ENCODE measurements at places on chromosomes 1 and 21.

DNA sequence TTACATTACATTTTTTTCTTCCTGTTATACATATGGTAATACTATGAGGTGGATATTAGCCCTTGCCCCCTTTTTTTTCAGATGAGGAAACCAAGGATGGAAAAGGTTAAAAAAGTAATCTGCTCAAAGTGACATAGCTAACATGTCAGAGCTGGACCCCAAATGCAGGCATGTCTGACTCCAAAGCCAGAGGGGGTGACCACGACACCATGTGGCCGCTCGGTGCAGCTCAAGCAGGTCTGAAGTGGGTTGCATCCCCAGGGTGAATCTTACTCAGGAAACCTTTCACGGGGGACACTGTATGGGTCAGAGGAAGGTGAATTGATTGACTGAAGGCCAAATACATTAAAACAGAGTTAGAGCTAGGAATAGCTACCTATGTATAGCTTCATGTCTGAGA lies 34.8 kb downstream of the CD34 start:
- no peak for DNase-seq

DNA sequence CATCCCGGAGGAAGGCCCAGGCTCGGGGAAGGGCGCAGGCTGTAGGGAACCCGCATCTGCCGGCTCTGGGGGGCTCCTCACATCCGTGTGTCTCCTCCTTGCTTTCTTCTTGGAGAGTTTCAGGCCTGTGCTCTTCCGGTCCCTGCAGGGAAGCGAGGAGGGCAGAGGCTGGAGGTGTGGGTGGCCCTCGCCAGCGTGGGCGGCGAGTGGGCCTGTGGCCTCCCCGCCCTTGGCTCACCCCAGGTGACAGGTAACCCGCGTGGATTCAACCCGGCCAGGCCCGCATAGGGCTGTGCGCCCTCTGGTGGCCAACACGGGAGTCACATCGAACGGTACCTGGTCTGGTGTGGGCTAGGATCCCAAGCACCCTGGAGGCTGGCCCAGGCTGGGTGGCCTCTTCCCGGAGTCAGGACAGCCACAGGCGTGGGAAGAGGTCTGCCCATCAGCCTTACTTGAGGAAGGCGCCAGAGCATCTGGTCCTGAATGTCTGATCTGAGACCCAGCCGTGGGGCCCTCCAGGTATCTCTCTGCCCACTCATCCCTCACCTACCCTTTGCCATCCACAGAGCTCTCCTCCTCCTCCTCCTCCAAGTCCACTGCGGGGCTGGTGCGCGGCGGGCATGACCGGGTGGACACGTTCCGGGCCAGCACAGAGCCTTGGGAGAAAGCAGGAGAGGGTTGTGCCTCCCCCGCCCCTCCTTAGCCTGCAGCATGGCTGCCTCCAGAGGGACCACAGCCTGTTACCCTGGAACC lies 9.6 kb upstream of the TNFRSF25 start:
- DNase-seq = peak; percentile 81

DNA sequence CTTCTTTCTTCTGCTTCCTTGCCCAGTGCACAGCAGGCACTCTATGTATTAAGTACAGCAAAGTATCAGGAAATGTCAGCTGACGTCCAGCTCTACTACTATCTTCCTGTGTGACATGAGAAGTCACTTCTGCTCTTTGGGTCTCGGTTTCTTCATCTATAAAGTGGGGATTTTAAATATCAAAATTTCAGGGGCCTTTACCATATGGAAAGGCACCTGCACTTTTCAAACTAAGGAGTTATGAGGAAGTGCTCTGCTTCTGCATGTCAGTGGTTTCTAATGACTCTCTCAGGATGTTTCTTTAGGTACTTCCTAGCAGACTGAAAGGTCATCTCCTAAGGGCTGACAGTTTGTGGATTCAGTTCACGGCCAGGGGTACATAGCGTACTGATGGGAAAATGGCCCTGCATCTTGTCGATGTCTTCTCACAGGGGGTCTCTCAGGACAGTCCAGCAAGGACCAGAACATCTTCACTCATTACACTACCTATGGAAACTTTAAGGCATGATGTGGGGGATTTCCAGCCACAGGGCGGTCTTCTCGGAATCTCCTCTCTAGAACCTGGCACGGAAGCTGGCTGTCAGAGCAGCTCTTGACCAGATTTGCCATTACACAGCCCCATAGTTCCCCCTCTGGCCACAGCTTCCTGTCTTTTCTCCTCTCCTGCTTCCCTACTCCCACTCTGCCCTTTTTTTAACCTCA lies 42.0 kb upstream of the MTF1 start:
- DNase-seq = no peak

DNA sequence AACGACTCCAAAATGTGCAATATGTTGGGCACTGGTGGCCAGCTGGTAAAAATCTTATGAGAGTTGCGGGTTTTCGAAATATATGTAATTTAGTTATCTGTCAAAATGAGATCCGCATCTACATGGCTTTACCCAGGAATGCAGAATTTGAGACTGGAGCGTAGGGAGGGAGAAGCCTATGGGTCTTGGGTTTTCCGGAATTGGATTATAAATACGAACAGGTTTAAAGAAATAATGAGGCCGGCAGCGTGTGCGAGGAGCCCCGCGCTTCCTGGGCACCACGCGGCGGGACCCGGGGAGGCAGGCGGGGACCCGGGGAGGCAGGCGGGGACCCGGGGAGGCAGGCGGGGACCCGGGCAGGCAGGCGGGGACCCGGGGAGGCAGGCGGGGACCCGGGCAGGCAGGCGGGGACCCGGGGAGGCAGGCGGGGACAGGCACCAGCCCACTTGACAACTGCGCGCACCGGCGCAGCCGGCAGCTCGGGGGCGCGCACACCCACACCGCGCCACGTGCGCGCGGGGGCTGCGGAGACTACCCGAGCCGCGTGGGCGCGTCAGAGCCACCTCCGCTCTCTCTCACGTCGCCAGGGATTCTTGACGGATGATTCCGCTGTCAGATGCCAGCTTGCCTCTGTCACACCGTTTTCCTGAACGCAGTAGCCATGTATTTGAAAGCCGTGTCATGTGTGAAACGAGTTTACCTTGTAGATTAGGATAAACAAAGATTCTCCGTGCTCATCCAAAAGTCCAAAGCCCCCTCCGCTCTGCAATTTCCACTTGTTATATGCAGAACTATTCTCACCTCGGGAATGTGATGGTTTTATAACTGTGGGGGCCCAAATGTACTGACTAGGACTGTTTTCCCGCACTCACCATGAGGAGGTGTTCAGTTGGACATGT lies 54.3 kb upstream of the HNRNPU start:
- peak; percentile 59 for DNase-seq

DNA sequence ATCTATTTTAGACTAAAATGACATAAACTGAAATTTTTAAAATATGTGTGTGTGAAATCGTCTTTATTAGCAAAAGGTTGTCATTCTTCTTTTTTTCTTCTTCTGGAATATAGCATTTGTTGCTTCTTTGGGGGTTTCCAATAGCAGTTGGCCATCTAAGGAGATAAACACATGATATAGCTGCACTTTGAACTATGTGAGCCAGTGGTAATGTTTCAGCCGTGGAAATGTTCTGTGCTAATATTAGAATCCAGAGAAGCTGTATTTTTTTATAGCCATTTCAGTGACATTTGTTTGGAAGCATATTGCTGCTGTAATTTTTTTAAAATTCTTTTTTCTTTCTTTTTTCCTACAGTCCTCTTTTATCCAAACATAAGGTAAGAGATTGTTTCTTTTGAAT lies 75.1 kb downstream of the CNST start:
- no peak for DNase-seq

DNA sequence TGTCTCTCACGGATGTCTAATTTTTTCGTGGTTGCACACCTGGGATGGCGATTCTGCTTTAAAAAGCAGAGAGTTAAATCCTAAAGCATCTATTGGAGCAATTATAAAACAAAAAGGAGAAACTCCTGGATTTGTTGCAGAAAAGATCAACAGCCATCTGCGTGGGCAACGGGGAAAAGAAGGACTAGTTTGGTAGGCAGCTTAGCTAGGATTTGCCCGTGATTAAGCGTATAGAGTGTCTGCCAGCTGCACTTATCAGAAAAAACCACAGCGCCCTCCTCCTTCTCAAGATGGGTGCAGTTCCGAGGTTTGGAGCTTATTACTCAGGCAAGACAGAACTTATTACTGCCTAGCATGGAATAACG lies 526 bp upstream of the SLC25A24 start:
- DNase-seq = peak; percentile 46

- no peak for DNase-seq
These were observed 1261.2 kb upstream of the B3GALT2 start for GRCh38 chr1:194447636-194448035.

DNA sequence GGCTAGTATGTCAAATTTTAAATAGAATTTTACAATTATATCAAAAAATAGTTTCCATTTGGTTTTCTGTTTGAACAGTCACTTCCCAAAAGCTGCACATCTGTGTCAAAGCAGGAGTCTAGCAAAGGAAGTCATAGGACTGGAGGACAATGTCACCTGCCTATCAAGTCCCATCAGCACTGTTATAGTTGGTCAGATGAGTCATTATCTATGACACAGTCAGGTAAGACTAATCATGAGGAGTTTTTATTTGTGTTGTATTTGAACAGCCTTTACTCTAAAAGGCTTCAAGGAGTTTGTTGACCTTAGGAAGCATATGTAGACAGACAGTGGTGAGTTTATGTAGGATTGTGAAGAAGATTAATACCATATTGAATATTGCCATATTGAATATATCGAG lies 74.2 kb upstream of the QSOX1 start:
- no peak for DNase-seq

GRCh38 chr1:116474921-116475849 lies 95.6 kb downstream of the CD58 start:
- no peak for DNase-seq

DNA sequence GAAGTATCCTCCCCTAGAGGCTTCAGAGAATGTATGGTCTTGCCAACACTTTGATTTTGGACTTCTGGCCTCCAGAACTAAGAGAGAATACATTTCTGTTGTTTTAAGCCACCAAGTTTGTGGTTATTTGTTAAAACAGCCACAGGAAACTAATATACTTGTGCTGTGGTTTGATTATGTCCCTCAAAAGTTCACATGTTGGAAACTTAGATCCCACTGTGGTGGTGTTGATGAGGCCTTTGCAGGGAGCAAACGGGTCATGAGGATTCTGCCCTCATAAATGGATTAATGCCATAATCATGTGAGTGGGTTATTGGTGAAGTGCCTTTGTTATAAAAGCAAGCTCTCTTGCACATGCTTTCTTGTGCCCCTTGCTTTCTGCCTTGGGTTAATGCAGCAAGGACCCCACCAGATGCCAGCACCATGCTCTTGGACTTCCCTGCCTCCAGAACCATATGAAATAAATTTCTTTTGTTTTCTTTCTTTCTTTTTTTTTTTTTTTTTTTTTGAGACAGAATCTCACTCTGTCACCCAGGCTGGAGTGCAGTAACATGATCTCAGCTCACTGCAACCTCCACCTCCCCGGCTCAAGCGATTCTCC lies 157.3 kb downstream of the CLIC6 start:
- no peak for DNase-seq

GRCh38 chr1:7529917-7530316 lies 241.2 kb upstream of the VAMP3 start:
- DNase-seq = no peak

- no peak for DNase-seq
These were observed 47.2 kb downstream of the HSD3B1 start for GRCh38 chr1:119554183-119554582.

GRCh38 chr1:154760469-154760933 lies 109.6 kb downstream of the KCNN3 start:
- DNase-seq = peak; percentile 86
